Ecto neural progenitor cell (in vitro differentiated cells): ENCODE measurements at places on chromosomes 3 and 15.
A peak's percentile ranks its signal among the peaks of the same experiment; 100 is the strongest.

- no peak for DNase-seq
Observed at GRCh38 chr3:160478338-160478737, 28.8 kb upstream of the TRIM59 start.

GRCh38 chr15:27973886-27974285 lies 125.2 kb downstream of the OCA2 start:
- no peak for DNase-seq

GRCh38 chr3:66398228-66399025 lies 102.4 kb downstream of the LRIG1 start:
- no peak for DNase-seq

DNA sequence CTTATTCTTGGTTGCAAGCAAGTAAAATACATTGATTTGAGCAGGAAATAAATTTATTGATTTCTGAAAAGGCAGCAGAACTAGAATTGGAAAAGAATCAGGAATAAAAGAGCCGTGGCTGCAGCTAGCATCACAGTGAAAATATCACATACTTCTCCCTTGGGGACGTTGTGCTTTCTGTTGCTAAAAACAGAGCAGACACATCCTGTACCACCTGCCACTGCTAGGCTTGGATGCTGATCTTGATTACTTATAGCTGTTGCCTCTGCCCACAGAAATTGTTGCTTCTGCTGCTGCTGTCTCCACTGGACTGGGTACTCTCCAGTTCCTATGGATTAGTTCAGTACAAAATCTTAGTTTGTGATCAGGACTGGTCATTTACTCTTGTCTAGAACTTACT lies 283.8 kb downstream of the C3orf38 start:
- no peak for DNase-seq

GRCh38 chr3:195133462-195133861 lies 137.5 kb downstream of the XXYLT1 start:
- no peak for DNase-seq

DNA sequence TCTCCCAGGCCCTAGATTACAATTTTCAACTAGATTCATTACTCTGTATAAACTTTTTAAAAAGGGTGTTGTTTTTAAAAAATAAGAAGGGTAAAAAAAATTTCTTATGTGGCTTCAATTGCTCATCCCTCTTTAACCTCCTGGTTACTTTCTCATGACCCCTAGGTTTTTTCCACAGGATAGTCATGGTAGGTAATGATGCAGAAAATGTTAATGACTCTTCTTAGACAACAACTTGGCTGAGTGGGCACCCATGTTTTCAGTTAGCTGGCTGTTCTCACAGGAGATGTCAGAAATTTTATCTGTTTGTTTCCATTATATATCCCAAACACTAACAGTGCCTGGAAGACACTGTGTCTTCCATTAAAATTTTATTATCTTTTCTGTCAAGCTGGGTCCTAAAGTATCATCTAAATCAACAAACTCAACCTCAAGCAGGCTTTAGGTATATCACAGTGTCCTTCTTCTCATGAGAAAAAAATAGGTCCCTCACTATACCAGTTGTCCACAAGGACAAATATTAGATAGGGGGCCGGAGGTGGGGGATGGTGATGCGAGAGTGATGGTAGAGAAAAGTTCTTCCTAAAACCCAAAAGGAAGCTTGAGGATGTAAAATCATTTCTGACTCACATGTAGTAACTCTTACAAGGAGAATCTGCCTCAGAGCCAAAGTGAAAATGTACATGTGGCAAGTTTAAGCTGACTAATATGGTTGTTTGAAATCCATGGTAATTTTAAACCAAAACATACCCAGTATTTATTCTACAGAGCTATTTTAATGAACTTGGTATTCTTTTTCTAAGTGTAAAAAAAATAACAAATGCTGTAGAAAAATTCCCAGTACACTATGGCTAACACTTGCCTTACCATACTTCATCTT lies 43.3 kb downstream of the PLOD2 start:
- no peak for DNase-seq

DNA sequence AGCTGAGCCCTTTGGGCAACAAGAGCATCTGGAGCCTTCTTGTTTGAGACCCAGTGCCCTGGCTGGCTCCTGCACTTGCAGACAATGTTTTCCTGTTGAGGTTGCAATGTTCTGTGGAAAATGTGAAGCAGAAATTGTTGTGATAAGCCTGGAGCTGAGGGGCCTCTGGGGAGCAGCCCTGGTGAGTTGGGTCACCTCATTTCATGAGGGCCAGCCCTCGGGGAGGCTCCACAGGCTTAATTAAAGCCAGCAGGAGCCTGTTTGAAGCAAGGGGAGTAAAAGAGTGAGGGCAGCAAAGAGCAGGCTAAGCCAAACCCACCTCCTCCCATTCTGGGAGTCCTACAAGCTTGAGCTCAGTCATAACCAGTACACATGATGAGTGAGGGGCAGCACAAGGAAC lies 154.3 kb downstream of the ALDH1A2 start:
- no peak for DNase-seq

DNA sequence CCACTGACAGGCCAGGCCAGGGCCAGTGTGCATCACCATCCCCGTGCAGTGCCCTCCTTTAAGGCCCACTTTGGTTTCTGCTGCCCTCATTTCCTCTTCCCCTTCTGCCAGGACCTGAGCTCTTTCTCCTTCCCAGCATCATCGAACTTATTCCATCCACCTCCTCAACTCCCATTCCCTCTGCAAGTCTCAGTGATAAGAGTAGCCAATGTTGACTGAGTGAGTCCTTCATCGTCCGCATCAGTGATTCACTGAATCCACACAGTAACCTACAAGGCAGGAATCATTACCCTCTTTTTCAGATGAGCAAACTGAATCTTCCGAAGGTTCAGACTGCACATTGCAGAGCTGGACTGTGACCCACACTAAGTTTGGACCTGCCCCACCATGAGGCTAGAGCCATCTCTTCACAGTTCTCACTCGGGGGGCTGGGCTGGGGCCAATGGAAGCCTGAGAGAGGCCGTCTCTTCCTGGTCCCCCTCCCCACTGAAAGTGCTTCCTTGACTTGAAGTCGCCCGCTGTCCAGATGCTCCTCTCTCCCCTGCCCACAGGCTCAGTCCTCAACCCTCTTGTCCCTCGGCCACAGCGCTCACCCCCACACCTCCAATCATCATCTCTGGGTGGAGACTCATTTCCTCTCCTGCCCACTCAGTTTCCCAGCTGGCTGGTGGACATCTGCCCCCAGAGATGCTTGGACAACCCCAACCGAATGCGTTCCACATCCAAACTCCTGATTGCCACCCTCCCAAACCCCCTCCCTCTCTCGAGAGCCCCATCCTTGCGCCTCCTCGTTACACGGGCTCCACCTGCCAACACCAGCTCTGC lies 15.2 kb upstream of the ANPEP start:
- no peak for DNase-seq

- DNase-seq = no peak
Observed at GRCh38 chr15:62976301-62976881, 66.2 kb upstream of the TPM1 start.

DNA sequence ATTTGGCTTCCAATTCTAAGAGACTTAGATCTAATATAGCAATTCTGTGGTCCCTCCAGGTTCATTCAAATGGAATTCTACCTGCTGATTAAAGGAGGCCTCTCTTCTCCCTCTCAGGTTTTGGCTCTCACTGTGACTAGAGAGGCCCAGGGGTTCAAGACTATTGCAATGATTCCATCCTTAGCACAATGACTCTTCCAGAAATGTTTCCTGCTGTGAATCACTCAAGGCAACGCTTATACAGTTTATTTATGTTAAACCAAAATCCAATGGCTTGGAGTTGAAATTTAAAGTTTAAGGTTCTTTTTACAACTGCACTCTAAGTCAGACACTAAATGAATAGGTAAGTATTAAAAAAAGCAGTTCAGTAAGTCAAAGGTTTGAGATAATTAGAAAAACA lies 39.9 kb downstream of the IFT57 start:
- no peak for DNase-seq

- no peak for DNase-seq
Observed at GRCh38 chr3:74121761-74122160, 492.7 kb downstream of the CNTN3 start.

DNA sequence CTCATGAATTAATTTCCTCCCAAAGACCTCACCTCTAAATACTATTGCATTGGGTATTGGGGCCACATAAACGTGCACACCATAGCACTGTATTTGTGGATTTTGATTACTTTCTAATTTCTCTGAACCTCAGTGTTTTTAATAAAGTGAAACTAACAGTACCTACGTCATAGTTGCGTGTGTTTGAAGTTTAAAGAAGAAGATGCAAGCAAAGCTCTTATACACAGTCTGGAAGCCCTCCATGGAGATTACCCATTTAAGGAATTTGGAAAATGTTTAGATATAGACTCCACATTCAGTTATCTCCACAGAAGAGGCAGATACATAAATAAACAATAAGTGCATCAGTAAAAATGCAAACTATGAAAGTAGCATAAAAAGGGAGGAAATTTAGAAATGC lies 581.1 kb upstream of the GBE1 start:
- no peak for DNase-seq

DNA sequence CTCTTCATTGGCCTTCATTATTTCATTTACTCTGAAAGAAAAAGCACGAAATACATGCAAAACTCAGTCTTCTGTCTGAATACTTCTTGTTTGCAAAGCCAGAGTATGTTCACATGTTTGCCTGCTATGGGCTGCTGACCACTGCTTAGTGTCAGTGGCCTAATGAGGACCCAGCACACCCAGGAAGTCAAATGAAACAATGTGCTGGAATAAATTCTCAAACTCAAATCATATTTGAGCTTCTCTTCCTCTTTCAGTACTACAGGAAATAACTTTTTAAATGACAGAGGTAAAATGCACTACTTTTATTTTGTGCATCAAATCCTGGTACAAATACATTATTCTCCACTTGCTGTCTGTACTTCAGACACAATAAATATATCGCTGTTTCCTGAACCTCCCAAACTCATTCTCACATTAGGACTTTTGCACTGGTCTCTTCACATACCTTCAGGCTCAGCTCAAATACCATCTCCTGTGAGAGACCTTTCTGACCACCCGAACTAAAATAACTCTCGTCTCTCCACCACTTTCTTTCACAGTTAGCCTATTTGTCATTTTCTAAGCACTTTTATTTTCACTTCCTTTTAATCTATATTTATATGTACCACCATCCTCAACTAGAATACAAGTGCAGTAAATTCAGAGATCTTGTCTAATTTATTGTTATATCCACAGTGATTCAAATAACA lies 176.8 kb downstream of the TUSC7 start:
- no peak for DNase-seq

GRCh38 chr15:99439524-99439835 lies 126.3 kb upstream of the MEF2A start:
- DNase-seq = peak; percentile 34

- no peak for DNase-seq
Observed at GRCh38 chr3:14223595-14223994, 45.0 kb downstream of the LSM3 start.

DNA sequence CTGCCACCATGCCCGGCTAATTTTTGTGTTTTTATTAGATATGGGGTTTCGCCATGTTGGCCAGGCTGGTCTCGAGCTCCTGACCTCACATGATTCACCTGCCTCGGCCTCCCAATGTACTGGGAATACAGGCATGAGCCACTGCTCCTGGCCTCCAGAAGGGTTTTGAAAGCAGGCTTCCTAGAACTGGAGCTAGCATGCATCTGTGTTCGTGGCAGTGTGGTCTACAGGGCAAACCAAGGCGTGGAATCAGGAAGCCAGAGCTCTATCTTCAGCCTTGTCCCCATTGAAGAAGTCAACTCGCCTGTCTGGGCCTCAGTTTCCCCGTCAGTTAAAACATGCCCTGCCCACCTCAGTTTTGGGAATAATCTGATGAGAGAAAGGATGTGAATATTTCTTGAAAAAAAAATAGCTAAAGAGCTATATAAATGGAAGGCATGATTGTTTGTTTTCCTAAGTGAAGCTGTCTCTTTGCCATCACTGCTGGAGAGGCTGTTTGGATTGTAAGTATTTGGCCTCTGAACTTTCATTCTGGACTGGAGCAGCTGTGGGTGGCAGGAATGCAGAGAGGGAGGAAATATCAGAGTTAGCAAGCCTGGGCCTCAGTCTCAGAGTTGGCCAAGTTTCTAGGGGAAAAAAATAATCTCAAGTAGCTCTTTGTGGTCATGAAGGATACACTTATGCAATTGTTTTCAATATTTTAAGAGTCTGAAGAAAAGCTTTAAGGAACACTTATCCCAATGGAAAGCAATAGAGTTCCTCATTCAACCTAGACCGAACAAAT lies 36.5 kb upstream of the UACA start:
- no peak for DNase-seq

DNA sequence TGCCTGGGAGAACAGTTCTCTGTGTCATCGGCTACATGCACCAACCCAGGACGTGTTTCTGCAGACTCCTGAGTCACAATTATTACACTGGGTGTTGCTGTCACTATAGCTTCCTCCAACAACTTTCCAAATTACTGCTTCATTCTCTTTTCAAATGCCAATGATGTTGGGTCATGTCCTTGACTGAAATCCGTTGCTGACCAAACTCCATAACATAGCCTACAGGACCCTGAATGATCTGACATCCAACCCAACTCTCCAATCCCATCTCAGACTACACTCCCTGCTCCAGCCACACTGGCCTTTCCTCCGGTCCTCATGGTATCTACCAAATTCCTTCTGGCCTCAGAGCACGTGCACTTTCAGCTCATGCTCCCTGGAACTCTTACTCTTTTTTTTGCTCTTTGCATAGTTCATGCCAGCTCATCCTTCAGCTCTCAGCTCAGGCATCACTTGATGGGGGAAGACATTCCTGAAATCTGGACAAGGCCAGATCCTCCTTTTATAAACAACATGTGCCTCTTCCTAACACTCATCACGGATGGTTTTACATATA lies 108.8 kb upstream of the PTPRG start:
- no peak for DNase-seq

GRCh38 chr3:108223928-108224327 lies 1.7 kb upstream of the IFT57 start:
- no peak for DNase-seq

DNA sequence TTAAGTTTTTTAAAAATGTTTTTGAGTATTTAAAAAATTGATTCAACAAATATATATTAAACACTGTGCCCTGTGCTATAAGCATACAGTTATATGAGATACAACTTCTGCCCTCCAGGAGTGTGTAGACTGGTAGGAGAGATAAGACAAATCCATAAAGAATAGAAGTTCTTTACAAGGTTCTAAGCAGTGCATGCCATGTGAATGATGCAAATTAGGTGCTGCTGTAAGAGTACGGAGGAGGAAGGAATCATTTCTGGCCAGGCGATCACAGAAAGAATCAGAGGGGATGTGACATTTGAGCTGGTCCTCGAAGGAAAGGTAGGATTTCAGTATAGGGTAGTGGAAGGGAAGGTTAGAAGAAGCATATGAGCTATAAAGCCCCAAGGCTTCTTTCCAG lies 14.0 kb downstream of the MAPKBP1 start:
- no peak for DNase-seq
